Renal cortical epithelial cell (primary cell): ENCODE measurements at places on chromosomes 1 and 21.
A peak's percentile ranks its signal among the peaks of the same experiment; 100 is the strongest.

- DNase-seq = no peak
Observed at GRCh38 chr1:60541831-60542532, 468.4 kb upstream of the C1orf87 start.

GRCh38 chr1:169698976-169699375, 12.4 kb downstream of the SELL start:
- no peak for DNase-seq

DNA sequence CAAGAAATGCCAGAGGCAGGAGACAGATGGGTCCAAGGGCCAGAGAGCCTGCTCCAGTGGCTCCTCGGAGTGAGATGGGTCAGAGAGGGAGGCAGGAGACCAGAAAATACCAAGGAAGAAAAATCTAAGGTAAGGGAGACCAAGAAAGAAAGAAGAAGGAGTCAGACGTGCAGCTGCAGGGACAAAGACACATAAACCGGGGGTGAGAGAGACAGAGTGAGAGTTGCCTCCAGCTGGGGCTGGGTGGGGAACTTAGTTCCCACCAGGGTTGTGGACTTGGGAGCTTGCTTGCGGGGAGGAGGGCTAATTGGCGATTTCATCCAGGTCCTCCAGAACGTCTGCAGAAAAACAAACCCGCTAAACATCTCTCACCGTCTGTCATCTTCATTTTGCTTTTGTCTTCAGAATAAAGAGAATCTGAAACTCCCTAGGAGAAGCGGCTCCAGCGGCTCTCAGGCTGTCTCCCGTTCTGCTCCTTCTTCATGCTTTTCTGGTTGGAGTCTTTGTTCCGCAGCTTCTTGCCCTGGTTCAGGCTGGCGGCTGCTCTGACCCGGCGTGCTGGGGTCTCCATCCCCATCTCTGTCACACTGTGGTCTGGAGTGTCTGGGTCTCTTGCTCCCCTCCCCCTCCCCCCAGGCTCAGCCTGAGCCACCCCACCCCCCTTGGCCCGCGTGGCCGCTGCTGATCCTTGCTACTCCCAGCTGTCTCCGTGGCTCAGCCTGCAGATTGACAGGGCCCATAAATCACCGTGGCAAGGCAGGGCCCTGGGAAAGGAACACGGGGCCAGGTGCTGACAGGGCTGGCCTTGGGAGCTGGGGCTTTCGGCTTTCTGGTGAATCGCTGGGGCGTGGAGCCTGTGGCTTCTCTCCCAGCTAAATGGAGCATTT, 66.6 kb downstream of the UBIAD1 start:
- DNase-seq = no peak

DNA sequence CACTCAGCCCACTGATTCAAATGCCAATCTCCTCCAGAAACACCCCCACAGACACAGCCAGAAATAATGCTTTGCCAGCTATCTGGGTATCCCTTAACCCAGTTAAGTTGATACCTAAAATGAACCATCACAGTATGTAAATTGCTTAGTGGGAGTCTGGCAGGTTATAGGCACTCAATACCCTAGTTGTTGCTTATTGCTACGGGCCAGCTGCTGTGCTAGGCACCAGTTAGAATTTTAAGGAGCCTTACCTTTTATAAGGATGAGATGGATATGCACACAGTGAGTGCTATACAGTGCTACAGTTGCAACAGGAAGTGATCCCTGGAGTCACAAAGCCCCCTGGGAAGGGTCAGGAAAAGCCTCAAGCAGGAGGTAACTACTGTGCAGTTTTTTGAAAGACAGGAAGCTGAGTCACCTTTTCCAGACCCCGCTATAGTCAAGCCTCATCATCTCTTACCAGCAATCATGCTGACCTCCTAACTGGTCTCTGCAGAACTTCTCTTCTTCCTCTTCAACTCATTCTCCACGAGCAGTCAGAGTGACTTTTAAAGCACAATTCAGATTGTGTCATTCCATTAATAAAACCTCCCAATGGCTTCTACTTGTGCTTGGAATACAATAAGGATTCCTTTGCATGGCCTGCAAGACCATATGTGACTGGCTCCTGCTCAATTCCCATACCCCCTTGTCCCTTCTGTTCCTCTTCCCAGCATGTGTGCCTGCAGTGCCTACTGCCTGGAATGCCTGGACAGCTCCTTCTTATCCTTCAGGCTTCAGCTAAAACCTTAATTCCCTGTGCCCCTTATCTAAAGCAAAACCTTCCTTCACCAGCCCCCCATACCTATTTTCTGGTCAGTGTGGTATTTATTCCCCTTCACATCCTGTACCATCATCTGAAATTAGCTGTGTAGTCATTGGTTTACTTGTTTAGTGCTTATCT, 10.4 kb upstream of the TLR5 start:
- no peak for DNase-seq

GRCh38 chr1:74193908-74194307, 4.1 kb downstream of the LRRIQ3 start:
- peak; percentile 28 for DNase-seq

GRCh38 chr1:41003640-41004220, 17.8 kb downstream of the SLFNL1 start:
- DNase-seq = peak; percentile 96

GRCh38 chr1:11286735-11287410, 13.9 kb downstream of the UBIAD1 start:
- no peak for DNase-seq

DNA sequence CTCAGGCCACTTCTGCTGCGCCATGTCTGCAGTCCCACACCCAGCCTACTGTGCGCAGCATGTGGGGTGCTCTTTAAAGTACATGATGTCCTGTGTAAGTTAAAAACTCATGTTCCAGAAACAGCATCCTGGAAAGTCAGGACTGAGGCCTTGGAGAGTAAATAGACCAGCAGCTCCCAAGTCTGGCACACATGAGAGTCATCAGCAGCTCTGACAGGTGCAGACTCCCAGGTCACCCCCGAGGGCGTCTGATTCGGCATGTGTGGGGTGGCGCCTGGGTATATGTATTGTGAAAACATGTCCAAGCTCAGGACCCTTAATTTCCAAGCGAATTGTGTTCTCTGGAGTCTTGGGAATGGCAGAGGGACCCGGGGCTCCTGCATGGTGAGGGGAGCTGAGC, 120.1 kb upstream of the RUNX3 start:
- no peak for DNase-seq

GRCh38 chr1:175191659-175192058, 917 bp downstream of the KIAA0040 start:
- peak; percentile 26 for DNase-seq

DNA sequence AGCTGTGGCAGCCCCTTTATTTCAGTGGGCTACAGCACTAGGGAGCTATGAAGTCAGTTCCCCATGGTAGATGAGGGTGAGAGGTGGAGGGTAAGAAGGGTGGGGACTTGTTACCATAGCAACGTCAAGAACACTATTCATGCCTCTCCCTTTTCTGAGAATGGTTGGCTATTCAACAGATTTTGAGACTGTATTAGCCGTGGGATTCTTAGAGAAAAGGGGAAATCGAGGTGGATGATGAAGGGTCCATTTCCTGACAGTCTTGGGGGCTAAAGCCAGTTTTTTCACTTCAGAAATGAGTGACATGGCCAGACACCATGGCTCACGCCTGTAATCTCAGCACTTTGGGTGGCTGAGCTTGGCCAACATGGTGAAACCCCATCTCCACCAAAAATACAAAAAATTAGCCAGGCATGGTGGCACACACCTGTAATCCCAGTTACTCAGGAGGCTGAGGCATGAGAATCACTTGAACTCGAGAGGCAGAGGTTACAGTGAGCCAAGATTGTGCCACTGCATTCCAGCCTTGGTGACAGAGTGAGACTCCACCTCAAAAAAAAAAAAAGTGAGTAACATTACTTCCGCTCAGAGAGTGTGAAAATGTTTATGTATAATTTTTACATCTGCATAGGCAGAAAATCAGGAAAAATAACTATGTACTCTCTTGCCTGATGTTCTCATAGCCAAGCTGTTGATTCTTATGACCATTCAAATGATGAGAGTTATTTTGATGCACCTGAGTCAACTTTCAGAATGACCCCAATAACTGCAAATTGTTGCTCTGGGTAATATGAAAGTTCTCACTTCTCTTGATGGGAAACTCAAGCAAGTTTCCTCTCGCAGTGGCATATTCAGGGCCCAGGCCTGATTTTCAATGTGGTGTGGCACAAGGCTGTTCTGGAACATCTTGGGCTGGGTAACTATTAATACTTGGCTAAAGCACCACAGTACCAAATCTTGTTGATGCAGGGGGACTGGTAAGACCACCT, 23.2 kb upstream of the RGSL1 start:
- DNase-seq = no peak

DNA sequence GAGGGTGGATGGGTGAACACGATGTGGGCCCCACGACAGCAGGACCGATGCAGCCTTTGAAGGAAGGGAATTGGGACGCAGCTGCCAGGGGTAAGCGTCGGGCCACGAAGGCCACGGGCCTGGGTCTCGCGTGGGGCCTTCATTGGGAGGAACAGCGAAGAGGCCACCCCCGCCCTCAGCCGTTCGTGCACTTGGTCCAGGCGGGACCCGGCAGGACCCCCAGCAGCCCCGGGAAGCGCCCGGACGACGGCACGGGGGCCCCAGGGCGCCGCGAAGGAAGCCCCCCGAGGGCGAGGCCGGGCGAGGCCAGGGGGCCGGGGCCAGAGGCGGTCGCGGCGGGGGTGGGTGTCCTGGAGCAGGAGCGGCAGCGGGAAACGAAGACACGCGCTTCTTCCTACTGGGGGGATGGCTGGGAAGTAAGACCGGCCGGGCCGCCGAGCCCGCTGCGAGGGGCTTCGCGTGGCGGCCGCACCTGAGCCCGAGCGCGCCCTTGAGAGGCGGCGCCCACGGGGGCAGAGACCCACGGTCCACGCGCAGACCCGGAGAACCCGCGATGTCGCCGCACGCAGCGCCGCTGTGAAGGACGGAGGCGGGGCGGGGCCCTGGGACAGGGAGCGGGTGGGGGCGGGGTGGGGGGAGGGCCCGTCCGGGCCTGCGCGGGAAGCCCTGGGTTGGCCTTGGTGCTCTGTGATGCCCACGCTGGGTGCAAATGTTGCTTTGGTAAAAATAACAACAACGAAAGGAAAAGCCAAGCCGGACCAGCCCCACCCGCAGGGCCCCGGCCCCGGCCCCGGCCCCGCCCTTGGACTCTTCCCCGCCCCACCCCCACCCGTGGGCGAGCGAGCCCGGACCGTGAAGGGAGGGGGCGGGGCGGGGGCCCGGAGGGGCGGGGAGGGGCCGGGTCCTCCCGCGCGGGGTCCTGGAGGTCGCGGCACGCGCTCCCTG, 56.0 kb upstream of the ADARB1 start:
- no peak for DNase-seq

DNA sequence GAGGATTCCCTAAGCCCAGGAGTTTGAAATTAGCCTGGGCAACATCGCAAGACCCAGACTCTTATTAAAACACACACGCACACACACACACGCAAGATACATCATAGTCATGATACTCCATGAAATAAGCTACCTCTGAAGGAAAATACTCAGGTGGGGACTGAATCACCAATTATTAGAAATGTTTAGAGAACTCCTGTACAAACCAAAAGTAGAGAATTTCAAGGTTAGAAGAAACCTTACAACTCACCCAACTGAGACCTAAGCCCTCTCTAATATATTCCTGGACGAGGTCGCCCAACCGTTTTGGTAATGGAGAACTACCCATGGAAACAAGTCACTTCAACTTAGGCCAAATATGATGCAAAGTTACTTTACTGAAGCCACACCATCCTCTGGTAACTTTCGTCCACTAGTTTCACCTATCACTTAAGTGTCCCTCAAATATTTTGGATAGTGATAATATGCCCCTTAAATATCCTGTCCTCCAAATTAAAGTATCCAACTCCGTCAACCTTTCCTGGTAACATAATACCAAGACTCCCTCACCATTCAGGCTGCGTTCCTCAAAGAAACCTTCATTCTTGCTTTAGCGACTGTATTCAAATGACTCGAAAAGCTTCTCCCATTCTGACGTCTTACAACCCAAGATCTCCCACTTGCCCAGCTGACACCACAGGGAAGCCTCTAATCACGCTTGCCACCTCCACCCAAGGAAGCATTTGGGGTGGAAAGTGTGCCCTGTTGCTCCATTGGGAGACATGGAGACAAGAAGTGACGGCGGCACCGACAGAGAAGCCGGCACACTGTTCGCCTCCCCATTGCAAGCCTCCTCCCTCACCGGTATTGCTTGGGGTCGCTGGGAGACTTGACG, 856 bp downstream of the NRDC start:
- peak; percentile 35 for DNase-seq

GRCh38 chr1:185376288-185376687, 59.2 kb upstream of the IVNS1ABP start:
- DNase-seq = no peak

DNA sequence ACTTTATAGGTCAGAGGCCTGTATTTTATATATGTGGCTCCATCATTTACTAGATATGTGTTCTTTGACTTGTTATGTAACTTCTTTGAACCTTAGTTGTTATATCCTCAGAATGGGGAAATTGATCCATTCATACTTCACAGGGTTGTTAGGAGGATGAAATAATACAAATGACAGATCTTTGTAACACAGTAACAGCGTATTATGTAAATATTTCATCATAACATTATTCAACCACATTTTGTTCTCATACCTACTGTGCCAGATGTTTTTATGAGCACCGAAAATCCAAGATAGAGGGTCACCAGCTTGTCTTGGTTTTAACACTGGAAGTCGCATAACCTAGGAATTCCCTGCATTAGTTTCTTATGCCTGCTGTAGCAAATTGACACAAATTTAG, 3.3 kb downstream of the SUCO start:
- DNase-seq = no peak

DNA sequence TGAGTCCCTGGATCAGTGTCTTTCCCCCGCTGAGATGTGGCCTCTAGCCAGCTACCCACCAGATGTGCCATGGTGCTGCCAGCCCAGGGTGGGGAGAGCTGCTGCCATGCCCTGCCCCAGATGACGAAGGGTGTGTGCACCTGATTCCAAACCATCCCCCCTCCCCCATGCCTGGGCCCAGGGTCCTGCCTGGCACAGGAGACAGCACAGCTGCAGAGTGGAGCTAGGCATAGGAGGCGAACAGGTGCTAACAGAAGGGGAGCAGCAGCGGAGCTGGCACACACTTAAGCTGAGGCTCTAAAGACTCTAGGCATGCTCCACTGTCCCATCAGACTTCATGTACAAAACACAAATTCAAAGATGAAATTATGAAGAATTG, 9.0 kb upstream of the LDLRAP1 start:
- DNase-seq = no peak

- DNase-seq = no peak
Observed at GRCh38 chr1:115136106-115136505, 46.8 kb upstream of the TSPAN2 start.

- DNase-seq = no peak
Observed at GRCh38 chr1:230349020-230349393, 77.1 kb downstream of the PGBD5 start.

- DNase-seq = peak; percentile 6
Observed at GRCh38 chr1:147287133-147287865, 44.8 kb downstream of the CHD1L start.

DNA sequence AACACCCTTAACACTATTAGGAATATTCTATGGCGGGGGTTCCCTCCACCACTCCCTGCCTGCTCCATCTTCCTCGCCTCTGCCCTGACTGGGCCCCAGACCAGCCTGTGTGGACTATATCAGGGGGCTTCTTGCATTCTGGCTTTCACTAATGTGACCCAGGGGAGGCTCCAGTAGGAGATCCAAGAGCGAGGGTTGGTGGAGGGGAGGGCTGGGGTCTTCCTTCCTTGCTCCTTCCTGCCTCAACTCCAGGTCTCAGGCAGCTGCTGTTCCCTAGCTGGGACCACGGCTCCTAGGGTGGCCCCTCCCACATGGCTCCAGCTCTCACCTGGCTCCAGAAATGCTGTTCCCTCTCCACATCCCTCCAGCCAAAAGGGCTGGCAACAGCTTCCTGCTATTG, 257.4 kb downstream of the MATN1 start:
- no peak for DNase-seq
